NCI-H1417 treated with DMSO at 0.1 percent for 48 hours (cell line): ENCODE measurements at places on chromosomes 12 and 14.

- no peak for DNase-seq
Measured at GRCh38 chr12:131530422-131530821, 180.5 kb upstream of the SFSWAP start.

GRCh38 chr14:105386581-105387529 lies 11.5 kb upstream of the TEX22 start:
- DNase-seq: no peak

DNA sequence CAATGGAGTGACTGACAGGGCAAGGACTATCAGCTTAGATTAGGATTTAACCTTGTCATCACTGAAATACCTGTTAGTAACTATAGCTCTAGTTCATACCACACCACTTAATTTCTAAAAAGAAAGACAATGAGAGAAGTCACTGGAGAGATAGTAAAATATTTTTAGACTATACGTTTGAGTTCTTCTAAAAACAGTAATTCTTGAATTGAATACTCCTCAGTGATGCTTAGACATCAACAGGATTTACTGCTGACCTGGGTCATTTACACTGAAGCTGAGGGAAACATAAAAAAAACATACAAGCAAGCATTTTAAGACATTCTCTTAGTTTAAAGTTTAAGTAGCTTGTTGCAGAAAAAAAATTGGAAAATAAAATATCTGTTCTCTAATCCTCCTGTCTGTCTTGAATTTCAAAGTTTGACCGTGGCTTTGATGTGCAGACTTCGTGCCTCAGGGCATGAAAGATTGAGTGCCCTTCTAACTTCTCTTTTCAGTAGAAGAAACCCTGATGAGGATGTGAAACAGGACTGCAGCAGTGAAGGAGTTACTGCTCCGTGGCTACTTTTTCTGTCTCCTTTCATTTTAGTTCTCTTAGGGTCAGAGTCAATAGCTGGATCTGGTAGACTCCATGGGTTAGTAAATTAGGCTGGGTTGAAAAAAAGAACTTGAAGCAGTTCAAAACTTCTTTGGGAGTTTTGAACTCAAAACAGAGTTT lies 172.2 kb downstream of the PTPRO start:
- no peak for DNase-seq

GRCh38 chr14:90381999-90382451 lies 14.8 kb upstream of the CALM1 start:
- peak; percentile 35 for DNase-seq

DNA sequence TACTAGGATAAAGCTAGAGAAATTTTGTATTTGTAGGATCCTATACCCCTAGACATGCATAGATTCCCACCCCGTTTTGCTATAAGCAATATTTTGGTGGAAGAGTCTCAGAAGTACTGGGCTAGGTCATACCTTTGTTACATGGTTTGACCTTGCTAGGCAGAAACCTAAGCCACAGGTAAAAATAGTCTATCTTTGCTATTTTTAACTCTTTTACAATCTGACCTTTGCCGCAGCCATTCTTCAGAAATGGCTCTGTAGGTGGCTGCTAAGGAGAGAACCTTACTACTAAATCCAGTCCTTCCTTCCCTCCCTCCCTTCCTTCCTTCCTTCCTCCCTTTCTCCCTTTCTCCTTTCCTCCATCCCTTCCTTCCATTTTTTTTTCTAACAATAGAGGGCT lies 242.9 kb upstream of the SEL1L start:
- DNase-seq: no peak

DNA sequence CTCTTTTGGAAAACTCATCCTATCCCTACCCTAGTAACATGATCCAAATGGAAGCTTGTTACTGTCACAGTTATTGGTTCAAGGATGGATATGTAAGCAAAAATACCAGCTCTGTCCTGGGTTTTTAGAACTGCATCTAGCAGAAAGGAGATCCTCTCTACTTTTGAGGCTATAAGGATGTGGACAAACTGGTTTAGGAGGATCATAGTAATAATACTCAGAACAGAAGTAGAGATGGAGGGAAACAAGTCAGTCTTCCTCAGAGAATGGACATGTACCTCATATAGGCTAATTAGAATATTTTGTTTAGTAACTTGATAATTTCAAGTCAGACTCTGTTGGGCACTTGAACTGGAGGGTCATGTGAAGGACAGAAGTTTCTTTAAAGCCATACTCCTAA lies 26.6 kb downstream of the FUT8 start:
- no peak for DNase-seq

- no peak for DNase-seq
Measured at GRCh38 chr14:50906326-50907065, 34.6 kb downstream of the ABHD12B start.

GRCh38 chr12:57193706-57194245 lies 22.8 kb upstream of the NXPH4 start:
- DNase-seq: no peak

DNA sequence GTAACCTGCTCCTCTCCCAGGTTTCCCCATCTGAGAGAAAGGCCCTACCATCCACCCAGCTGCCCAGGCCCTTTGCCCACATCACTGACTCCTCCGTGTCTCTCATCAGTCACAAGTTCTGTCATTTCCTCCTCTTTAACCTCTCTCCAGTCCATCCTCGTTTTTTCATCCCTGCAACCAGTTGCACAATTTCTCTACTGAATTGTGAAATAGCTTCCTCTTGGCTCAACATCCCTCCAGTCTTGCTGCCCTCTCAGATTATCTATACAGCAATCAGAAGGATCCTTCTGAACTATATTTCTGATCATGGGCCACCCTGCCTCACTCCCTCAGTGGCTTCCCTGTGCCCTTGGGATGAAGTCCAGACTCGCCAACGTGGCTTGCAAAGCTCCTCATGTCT lies 6.8 kb downstream of the FAM161B start:
- DNase-seq: no peak

GRCh38 chr14:75827331-75827730 lies 154.5 kb downstream of the TGFB3 start:
- DNase-seq: no peak

DNA sequence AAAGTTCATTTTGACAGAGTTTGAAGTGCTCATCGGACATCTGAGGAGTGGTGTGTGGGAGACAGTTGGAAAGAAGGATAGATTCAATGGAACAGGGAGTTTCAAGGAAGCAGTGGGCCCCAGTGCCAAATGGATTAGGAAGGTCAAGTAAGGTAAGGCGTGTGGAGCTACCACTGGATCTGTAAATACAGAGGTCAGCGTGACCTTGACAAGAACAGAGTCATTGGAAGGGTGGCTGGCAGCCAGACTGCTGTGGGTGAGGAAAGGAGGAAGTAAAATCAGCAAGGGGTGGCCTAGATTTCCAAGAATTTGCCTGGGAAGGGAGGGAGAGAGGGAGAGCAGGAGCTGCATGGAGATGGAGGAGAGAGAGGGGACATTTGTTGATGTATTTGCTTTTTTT lies 68.2 kb upstream of the IGF1 start:
- DNase-seq: no peak

DNA sequence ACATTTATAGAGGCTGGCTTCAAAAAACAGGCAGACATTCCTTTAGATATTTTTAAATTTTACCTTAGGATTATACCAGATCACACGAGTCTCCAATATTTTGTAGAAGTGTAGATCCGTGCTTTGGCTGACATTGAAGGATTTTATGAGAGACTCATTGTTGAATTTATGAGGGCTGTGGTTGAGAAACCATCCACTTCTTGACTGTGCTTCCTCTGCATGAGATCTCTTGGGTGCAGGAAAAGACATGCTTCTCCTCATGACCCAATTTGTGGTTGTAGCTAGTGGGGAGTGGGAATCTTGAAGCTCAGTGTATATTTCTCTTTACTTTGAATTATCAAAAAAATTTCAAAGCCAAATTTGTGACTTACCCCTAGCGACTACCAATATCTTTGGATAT lies 36.7 kb upstream of the NKX2-8 start:
- no peak for DNase-seq

DNA sequence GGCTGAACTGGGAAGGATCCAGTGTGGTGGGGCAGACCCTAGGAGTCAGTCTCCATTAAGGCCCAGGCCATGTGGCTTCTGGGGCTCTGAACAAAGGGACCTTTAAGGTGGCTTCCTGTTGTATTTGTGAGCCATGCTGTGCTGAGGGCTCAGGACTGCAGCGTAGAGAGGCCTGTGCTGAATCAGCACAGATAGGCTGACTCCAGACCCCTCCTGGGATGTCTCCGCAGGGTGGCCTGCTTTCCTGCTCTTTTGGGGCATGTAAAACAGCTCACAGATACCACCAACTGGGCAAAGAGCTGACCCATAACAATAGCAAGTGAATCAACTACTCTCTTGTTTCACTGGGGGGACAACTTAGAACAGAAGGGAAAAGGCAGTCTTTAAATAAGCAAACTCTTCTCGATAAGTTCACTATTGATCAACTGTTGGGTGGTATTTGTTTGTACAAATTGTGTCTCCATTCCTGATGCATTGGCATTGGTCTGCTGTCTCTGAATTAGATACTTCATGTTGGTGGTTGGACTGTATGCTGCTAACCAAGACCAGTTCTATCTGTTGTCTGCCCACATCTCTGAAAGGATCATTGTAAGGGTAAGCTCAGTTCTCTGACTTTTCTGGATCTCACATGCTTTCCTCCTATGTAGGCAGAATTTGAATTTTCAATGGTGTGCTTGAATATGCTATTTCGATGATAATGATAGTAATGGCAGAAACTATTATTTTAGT lies 71.8 kb downstream of the MYRFL start:
- no peak for DNase-seq

DNA sequence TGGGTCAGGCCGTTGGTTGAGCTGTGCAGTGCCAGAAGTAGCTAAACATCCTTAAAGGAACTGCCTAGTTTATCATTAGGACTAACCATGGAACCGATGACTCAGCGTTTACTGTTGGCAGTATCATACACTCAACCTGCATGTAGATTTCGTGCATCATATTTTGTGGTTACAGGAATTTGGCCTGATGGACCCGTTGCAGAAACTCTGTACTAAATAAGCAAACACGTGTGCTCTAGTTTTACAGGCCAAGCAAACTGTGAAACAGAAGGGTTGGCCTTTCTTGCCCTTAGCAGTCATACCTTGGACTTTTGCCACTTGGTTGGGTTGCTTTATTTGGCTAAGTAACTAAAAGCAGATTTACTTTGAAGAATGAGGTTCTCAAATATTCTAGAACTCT lies 35.6 kb downstream of the DGLUCY start:
- no peak for DNase-seq

DNA sequence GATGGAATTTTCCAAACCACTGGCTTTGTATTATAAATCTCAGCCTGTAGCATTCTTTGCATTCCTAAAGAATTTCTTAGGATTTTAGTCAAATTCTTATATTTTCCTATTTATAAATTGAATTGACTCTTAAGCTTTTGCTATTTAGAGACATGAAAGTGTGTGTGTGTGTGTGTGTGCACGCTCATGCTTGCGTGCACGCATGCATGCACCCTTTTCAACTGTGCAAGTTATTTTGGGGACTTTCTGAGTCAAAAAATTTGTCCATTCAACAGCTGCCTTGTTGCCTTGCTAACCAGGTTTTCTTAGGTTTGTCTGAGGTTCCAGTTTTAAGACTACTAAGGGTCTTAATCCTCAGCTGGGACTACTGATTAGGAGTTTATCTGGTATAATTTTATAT lies 42.6 kb downstream of the GPATCH2L start:
- DNase-seq: no peak

DNA sequence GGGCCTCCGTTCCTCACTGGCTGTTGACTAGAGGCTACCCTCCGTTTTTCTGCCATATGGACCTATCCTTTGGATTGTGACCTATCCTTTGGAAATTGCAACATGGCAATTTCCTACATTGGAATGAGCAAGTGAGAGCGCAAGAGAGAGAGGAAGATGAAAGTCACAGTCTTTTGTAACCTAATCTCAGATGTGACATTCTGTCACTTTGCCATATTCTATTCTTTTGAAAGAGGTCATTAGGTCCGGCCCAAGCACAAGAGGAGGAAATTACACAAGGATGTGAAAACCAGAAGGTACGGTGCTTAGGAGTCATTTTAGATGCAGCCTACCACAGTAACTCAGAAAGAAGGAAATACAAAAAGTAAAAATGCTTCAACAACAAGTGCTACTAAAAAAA lies 47.3 kb upstream of the SRP54 start:
- DNase-seq: no peak

DNA sequence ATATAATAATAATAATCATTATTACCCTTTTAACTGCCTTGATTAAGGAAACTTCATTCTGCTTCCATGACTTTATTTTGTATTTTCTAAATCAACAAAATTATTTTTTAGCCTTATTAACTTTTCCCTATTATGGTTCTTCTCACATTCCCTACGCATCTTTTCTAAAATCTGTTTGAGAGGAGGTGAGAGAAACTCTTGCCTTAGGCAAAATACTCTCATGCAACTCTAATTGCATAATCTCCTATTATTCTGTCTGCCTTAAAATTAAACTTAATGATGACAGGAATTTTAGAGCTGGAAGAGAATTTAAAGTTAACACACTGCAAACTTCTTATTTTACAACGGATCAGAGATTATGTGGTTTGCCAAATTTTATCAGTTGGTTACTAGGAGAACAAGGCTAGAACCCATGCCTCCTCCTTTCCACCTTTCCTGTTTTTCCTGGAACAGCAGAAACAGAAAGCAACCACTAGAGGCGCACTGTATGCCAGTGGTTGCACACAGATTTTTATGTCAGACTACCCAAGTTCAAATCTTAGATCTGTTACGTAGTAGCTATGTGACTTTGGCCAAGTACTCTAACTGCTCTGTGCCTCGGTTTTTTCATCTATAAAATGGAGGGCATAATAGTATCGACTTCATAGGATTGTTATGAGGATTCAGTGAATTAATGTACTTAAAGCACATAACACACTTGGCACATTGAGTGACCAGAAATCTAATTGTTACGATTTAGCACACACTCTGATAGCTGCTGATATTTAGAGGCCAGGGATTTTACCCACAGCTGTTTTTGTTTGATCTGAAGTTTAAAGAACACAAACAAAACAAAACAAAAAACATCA lies 4.3 kb upstream of the BRMS1L start:
- DNase-seq: no peak

- DNase-seq: no peak
Measured at GRCh38 chr12:96040305-96041133, 5.1 kb upstream of the LTA4H start.

DNA sequence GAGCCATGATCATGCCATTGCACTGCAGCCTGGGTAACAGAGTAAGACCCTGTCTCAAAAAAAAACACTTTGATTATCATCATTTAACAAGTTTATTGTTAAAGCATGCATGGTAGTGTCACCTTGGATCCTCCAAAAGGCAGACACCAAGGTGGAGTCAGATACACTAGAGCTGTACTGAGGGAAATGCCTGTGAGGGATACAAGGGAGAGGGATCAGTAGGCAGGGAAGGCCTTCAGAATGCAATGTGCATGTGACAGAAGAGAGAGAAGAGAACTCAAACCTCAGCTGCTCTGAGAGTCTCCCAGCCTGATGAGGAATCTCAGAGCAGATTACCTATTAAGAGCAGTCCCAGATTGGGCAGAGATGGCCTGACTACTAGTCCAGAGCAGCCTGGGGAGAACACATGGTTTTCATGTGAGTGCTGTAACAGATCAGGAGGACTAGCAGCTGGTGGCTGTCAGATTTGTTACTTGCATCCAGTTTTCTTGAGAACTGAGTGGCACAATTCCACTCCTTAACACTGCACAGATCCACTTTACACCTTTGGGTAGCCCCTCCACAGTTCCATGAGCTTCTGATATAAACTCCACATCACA lies 38.0 kb upstream of the A2ML1 start:
- no peak for DNase-seq

- DNase-seq: no peak
Measured at GRCh38 chr14:101451166-101451565, 110.1 kb upstream of the DIO3 start.
